ENCODE measurements at places on chromosomes 3 and 15.

GRCh38 chr3:60309539-60310268, 941.5 kb downstream of the FHIT start:
- DNase-seq, result no peak

DNA sequence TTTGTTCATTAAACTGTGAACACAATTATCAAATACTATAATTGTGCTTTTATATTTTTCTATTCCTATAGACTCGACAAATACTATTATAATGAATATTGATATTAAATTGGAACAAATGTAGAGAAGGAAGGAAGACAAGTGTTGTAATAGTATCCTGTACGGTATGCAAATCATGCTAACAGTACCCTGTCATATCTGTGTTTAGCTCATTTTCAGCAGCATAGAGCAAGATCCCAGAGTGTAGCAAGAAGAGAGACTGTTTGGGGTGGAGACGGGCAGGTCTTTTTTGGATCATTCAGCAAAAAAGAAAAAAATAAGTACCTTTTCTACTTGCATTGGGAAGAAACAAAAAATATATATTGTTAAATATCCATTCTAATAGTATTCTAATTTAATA, 224.1 kb downstream of the TPRG1 start:
- no peak for DNase-seq

- DNase-seq, result no peak
Measured at GRCh38 chr15:69997161-69997485, 100.6 kb downstream of the TLE3 start.

DNA sequence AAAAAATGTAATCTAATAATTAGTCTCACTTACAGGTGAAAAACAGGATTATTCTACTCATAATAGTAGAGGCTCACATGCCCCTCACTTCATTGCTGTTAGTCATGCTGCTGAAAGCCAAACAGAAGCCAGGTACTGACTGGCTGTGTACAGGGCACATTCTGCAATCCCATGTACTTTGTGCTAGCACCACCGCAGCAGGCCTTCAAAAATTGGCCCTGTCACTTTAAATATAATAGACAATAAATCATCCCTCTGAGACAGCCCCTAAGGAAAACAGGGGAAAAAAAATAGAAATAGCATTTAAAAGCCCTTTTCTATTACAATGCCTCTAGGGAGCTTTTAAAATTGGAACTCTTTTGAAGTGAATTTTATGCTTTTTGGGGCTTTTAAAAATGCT, 723.8 kb downstream of the TUSC7 start:
- no peak for DNase-seq

- no peak for DNase-seq
Measured at GRCh38 chr3:156790156-156790555, 36.0 kb upstream of the LEKR1 start.
